Cardiac muscle cell (in vitro differentiated cells and primary cell): ENCODE measurements at places on chromosomes 13 and 19. TPM values are rescaled to one million over a fixed set of nuclear protein-coding genes. Genes with fewer than 3 reads are reported as not detected.

DNA sequence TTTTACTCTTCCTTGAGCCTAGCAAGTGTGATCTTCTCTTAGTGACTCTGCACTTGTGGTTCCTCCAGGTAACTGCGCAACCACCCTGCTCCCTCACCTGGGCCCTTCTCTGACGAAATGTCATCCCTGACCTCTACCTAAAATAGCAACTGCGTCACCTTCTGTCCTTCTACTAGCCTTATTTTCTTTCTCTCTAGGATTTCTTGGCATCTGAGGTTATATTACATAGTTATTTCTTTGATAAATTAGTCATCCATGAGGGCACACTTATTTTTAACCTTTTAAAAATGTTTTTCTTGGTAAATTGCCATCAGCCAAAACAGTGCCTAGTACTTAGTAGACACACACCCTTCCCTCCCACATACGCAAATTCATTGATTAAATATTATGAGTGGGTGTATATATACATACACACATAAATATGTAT lies 355.5 kb downstream of the ENOX1 start:
- DNase-seq: no peak

- no peak for DNase-seq
Measured at GRCh38 chr19:38204096-38204495, 19.9 kb downstream of the DPF1 start.

GRCh38 chr19:38759590-38760003 lies 13.7 kb downstream of the LGALS7 start:
- DNase-seq: peak; percentile 83

DNA sequence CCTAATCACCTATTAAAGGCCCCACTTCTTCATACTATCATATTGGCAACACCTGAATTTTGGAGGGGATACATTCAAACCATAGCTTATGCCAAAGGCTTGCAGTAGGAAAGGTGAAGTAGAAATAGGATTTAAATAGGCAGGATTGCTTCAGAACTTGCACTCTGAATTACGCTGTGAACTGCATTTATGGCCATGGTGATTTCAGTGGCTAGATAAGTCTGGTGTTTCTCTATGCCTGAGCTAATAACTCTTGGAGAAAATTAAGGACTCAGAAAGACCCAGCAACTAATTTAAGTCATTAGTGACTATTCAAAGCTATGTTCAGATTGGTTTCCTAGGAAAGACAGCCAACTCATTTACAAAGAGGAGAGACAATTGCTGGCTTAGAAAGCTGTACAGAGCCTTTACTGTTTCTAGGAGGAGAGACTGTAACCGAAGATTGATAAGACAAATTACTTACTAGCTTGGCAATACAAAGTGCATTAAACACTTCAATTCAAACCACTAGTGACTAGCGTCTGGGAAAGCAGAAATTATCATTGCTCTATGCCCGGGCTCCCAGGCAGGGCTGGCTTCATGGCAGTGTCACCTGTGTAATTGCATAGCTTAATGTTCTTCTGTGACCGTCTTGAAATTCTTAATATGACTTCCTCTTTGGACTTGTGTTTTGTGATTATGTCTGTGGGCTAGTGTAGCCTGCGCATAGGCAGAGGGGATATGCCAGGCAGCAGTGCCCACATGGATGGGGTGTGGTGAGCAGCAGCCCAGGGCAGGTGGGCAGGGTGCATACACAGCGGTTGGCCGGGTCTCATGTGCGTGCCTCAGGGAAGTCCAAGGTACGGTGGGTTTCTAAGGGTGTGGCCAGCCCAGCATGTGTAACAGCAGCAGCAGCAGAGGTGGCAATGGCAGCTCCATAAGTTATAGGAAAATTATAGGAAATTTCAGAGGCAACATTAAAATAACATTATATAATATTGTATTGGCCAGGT lies 60.1 kb downstream of the KL start:
- no peak for DNase-seq

DNA sequence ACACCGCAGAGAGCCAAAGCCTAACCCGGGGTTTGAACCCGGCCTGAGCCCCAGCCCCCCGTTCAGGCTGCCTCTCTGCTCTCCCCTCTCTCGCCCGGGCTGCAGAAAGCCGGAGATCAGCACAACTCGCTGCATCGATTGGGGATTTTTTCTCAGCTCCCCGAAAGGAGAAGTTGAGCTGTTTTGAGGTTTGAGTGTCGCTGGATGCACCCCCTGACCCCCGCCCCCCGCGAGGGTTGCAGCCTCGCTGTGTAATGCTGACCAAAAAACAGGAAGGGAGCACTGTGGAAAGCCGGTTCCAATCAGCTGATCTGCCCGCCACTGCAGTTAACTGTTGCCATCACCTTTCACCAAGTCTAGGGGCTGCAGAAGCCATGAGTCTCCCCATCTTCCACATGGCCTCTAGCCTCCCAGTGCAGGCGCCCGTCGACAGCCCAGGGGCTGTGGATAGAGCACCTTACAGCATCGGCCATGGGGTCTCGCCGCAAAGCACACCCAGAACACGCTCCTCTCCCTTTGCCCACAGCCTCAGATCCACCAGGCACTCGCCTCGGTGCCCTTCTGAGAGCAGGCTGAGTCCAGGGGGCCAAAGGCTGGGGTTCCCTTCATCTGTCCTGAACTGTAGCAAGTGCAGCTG lies 34.5 kb downstream of the MYO9B start:
- no peak for DNase-seq

DNA sequence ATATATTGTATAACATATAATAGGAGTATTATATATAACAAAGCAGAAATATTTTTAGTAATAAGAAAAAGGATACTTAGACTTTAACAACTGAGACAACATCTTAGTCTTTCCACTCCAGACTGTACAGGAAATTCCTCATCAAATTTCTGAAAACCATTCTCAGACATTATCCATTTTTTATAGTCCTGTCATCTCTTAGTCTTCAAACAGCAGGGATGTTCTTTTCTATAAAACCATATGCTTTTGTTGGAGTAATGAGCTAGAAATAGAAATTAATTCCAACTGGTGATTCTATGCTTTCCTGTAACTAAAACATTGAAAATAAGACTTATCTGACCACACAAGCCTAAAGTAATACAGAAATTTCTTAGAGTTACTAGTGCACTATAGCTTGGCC lies 82.2 kb upstream of the CSNK1A1L start:
- no peak for DNase-seq

DNA sequence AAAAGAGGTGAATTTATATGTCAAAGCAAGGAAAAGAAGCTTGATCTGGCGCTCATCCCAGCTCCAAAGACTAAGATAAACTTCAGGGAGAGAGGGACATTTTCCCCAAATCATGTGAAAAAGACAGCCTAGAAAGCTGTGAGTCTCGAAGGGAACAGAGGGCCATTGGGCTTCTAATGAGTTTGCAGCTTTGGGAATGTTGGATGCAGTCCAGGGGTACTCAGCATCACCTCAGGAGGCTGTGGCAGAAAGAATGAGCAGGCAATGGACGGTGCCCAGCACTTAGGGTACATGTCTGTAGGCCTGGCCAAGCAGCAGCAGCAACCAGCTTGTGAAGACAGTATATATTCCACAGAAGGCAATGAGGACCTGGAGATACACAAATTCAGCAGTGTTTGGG lies 25.7 kb upstream of the WASF3 start:
- no peak for DNase-seq

The ZNF57 gene
- total RNA-seq: 2.1 and 4.1 TPM in 2 replicates

The KANK3 gene
- 0.56 and 4.0 TPM in 2 replicates for total RNA-seq

The GGACT gene
- total RNA-seq: 3.9 and 8.3 TPM in 2 replicates

The KCTD4 gene
- total RNA-seq: not detected in 2 replicates
